ENCODE measurements at places on chromosomes 7 and 10.

GRCh38 chr10:87695074-87695473 is 35.4 kb downstream of the PAPSS2 start:
- DNase-seq, result no peak

DNA sequence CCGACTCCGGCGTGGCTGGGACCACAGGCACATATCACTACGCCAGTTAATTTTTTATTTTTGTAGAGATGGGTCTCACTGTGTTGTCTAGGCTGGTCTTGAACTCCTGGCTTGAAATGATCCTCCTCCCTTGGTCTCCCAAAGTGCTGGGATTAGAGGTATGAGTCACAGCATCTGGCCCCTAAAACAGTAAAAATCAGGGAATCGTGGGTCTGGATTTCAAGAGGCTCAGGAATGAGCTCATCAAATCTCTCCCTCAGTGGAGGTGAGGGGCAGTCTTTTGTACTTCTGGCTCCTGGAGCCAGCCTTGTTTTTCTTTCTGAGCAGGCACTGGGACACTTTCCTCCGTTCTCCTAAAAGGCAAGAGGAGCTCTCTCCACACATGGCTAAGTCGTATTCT is 32.1 kb upstream of the RHEB start:
- DNase-seq, result no peak

- no peak for DNase-seq
Observed at GRCh38 chr10:112628951-112629609, 182.1 kb downstream of the VTI1A start.

GRCh38 chr10:62029401-62029800 is 127.9 kb downstream of the ARID5B start:
- DNase-seq, result no peak

DNA sequence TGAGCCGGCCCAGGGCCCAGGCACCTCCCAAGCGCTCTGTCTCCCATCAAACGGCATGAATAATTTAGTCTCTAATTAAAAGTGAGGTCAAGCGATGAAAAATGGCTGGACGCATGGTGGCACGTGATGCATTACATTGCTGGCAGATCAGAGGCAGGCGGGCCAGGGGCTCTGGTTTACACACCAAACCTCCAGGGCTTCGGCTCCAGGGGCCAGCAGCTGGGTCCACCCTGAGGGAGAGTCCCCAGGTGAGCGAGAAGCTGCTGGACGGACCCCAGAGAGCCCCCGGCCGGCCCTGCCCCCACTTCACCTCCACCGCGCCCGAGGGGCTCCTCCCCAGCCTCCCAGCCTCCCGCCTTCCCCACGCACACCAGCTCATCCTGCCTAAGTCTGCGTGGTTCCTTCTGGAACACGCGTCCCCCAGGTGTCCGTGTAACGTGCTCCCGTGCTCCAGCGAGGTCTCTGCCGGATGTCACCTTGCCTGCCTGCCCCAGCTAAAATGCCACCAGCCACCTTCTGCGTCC is 23.2 kb downstream of the UNCX start:
- no peak for DNase-seq

DNA sequence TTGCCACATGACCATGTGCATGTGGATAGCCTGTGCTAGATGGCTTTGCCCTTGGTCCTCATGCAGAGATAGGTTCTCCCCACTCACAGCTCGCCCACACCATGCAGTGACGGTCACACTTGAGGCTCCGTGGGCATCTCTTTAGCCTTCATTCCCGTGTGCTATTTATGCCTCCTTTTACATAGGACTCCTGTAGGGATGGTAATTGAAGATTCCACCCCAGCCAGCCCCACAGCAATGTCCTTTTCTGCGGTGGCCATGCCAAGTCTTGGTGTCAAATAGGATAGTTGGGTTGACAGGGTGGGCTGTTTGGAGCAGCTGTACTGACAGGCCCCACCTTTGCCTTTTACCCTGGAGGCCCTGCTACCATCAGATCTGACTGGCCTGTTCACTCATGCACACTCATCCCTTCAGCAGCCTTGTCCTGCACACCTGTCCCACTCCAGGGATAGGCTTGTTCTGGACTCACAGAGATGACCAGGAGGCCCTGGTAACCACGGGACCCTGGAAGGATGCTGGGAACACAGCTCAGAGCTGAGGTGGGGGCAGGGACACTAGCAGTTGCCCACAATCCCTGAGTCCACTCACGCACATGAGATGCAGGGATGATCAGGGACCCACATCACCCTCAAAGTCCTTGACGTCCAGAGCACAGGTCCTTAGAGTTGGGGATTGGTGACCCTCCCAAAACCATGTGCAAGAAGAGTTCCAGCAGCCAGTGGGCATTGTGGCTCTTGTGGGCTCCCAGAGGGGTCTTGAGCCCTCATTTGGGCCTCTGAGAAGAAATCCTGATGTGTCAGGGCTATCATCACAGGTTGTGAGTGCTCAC is 71.2 kb downstream of the ADCY1 start:
- no peak for DNase-seq

DNA sequence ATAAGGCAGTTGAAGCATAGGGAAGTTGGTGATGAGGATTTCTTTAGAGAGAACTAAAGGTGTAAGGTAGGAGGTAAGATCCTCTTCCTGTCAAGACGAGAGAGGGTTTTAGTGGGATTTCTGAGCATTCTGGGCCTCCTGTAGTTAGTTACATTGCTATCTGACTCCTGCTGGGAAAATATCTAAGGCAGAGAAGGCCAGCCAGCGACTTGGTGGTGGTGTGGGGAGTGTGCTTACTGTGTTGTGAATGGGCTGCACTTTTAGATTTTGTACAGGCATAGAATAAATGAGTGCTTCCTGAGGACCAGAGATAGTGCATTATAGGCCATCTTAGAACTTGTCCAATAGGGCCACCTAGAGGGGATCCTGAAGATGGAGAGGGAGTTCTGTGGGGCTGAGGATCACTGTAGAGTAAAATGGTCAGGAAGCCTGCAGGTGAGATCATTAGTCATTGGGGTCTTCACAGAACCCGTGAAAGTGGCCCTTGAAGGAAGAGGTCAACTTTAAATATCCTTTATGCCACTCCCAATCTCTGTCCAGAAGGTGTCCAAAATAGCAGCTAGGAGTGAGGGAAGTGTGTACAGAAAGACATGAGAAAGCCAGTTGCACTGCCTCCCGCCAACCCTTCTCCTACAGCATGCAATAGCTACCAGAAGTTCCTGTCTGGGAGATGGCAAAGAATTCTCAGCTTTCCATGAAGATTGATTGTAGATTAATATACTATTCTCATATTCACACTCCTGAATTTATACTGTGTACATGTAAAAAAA is 266.6 kb downstream of the POLR1F start:
- no peak for DNase-seq

DNA sequence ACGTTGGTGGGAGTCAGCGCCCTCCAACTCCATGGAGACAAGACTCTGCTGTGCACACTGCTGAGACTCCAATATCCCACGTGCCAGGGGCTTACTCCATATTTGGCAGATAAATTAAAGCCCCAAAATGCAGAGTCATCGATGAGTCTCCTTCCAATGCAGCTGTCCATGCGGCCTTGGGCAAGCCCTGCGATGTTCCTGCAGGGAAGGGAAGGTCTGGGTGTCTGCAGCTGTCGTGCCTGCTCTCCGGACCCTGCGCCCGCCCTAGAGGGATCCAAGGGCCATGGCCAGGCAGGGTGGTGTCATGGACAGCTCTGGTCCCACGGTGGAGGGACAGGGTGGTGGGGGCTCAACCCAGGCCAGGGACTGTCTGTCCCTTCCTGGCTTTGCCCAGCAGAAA is 185.2 kb downstream of the PTPRN2 start:
- DNase-seq, result no peak

- DNase-seq, result no peak
Observed at GRCh38 chr7:22399091-22399490, 42.1 kb upstream of the RAPGEF5 start.
